ENCODE measurements at places on chromosomes 2 and 18.

DNA sequence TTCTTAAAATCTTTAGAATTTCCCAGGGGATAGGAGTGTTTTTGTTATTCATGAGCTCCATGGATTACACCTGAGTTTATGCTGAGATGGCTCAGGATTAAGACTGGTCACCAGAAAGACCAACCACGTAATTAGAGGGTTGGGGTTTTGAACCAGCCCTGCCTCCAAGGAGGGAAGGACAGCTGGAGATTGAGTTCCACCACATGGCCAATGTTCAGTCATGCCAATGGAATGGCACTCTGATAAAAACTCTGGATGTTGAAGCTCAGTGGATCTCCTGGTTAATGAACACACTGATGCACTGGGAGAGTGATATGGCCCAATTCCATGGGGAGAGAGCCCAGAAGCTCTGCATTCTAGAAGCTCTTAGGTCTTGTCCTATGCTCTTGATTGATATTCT lies 38.7 kb upstream of the PTPN4 start:
- DNase-seq: no peak

GRCh38 chr2:239098288-239098970 lies 250.5 kb downstream of the TWIST2 start:
- DNase-seq: no peak

GRCh38 chr2:239942090-239942489 lies 83.1 kb downstream of the NDUFA10 start:
- no peak for DNase-seq

DNA sequence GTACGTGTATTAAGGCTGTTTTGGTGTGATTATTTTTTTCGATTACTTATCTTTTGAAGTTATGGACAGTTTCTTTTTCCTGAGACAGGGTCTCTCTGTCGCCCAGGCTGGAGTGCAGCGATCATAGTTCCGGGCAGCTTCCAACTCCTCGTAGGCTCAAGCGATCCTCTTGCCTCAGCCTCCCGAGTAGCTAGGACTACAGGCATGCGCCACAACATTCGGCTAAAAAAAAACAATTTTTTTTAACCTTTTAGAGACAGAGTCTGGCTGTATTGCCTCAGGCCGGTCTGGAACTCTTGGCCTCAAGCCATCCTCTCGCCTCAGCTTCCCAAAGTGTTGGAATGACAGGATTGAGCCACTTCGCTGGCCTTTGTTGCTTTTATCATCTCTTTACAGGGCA lies 945 bp downstream of the HAT1 start:
- DNase-seq: peak; percentile 49

DNA sequence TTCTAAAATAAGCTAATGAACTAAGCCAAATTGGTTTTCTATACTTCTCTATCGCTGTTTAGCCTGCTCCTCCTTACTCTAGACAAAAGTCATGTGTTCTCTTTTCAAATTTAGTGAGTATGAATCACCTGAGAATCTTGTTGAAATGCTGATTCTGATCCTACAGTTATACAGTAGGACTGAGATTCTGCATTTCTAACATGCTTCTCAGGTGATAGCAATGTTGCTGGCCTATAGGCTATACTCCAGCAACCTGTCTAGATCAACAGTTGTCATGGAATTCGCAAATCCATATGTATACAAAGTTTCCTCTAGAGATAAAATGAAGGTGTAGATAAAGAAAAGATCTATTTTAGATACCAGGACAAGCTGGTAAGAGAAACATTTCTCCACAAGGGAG lies 62.9 kb downstream of the MEMO1 start:
- no peak for DNase-seq

DNA sequence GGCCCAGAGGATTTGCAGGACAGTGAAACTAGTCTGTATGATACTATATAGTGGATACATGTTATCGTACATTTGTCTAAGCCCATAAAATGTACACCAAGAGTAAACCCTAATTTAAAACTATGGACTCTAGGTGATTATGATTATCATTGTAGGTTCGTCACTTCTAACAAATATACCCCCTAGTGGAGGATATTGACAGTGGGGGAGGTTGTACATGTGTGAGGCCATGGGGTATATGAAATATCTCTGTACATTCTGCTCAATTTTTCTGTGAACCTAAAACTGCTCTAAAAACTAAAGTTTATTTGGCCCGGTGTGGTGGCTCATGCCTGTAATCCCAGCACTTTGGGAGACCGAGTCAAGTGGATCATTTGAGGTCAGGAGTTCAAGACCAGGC lies 81.2 kb upstream of the CAB39 start:
- no peak for DNase-seq

Measured in fibroblast of skin of right biceps (primary cell).